T-helper 2 cell treated with Interferon-gamma antibody and Interleukin-4, amounts not matched to agents 5 μg/mL and 100 μg/mL, for 36 hours (primary cell): ENCODE measurements at places on chromosomes 1 and 21.

DNA sequence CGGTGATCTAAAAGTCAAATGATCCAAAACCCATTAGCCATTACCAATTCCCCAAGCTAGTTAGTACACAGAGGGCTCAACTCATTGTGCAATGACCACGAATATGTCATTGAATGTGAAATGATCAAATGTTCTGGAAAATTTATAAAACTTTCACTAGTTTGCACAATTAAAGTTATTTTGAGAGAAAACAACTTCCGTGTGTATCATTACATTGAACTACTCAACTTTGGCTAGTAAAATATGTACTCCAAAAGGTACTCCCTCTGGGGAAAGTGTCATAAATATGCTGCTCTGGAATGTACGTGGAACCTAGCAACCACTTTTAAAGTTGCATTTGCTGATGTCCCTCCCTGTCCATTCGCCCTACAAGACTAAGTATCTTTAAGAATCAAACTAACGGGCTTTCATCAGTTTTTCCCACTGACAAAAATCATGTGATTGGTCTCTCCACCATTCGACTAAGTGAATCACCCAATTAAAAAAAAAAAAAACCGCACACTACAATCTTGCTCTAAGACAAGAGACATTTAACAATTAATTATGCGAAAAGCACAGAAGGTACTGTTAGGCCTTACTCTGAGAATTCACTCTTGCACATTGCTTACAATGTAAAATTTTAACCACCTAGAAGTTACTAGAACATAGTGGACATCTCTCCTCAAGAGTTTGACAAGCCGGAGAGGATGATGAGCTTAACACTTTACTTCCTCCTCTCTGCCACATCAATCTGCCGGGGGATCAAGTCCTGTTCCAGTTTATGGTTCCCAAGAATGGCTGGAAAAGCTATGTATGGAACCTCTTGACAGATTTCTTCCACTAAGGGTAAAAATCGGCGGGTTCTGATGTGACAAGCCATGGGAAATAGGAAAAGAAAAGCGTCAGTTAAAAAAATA, 1.2 kb downstream of the ACBD3 start:
- H3K36me3 ChIP-seq: peaks cover 12% of the 10 kb centered on the region
- H3K27ac ChIP-seq: peak overlapping the region; percentile 91
- DNase-seq: no peak
- peak overlapping the region; percentile 97 for H3K4me3 ChIP-seq
- H3K27me3 ChIP-seq: no peaks in the 10 kb centered on the region
- peaks cover 26% of the 10 kb centered on the region for H3K4me1 ChIP-seq

GRCh38 chr1:10832703-10833102, 36.3 kb upstream of the CASZ1 start:
- H3K4me3 ChIP-seq: no peak overlapping the region
- no peak overlapping the region for H3K27ac ChIP-seq
- DNase-seq: no peak
- peaks cover 3% of the 10 kb centered on the region for H3K4me1 ChIP-seq
- no peaks in the 10 kb centered on the region for H3K36me3 ChIP-seq

DNA sequence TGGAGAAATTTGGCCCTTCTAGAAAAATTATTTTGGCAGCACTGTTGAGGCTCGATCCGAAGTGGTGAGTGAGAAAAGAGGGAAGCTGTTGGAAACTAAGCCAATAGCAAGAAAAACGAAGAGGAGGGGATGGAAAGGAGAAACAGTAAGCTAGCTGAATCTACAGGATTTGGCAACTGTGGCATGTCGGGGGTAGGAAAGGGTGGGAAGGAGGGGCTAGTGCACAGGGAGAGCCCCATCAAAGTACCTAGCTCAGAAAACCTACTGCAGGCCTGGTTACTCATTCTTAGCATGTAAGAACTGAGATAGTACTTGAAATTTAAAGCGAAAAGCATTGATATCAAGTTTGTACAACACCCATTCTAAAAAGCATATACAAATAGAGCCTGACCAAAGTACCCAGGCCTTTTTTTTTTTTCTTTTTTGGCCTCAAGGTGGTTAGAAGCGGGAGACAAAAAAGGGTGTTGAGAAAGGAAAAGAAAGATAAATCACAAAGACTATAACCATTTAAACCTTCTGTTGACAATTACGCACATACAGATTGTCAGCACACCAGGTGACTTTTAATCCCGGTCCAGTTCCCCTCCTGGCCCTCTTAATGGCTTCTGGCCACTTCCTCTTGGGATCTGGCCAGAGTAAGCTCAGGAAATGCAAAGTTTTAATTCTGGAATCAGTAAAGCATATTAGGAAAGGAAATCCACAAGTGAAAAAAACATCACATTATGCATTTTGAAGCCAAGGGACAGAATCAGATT, 50.4 kb downstream of the SLC16A1 start:
- no peak overlapping the region for H3K4me3 ChIP-seq
- H3K4me1 ChIP-seq: peaks cover 37% of the 10 kb centered on the region
- H3K27me3 ChIP-seq: no peaks in the 10 kb centered on the region
- H3K27ac ChIP-seq: peak overlapping the region; percentile 50
- H3K36me3 ChIP-seq: peaks cover 5% of the 10 kb centered on the region

GRCh38 chr1:202770135-202770534, 38.1 kb downstream of the KDM5B start:
- H3K27me3 ChIP-seq: no peaks in the 10 kb centered on the region
- no peaks in the 10 kb centered on the region for H3K4me1 ChIP-seq
- DNase-seq: no peak
- no peak overlapping the region for H3K4me3 ChIP-seq
- H3K36me3 ChIP-seq: peaks cover 45% of the 10 kb centered on the region

- peaks cover 11% of the 10 kb centered on the region for H3K4me1 ChIP-seq
- peaks cover 2% of the 10 kb centered on the region for H3K36me3 ChIP-seq
- H3K27ac ChIP-seq: no peak overlapping the region
- DNase-seq: no peak
Measured at GRCh38 chr1:43861988-43862735, 71.4 kb upstream of the ARTN start.

DNA sequence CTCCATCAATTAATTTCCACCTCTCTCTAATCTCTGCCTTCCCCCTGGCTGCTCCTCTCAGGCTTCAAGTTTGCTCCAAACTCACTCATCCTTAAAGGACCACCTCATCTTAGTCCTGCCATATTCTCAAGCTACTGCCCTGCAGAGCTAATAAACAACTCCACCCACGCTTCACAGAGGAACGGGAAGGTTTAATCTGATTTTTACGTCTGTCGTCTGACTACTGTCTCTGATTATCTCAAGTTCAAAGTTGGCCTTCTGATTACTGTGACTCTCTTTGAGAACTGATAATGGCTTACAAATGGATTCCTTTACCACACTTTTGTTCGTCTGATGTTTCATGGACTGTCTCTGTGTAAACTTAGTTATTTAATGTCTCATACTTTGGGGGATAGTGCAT, 7.6 kb upstream of the CPT2 start:
- peaks cover 14% of the 10 kb centered on the region for H3K27me3 ChIP-seq
- H3K4me1 ChIP-seq: peaks cover 2% of the 10 kb centered on the region
- no peak overlapping the region for H3K27ac ChIP-seq
- DNase-seq: no peak
- H3K36me3 ChIP-seq: no peaks in the 10 kb centered on the region

- peaks cover 39% of the 10 kb centered on the region for H3K36me3 ChIP-seq
- H3K27ac ChIP-seq: no peak overlapping the region
- H3K4me3 ChIP-seq: no peak overlapping the region
- H3K4me1 ChIP-seq: peaks cover 16% of the 10 kb centered on the region
- DNase-seq: no peak
- no peaks in the 10 kb centered on the region for H3K27me3 ChIP-seq
Measured at GRCh38 chr1:205735218-205735617, 14.8 kb downstream of the NUCKS1 start.
